ENCODE measurements at places on chromosomes 5 and 9.

DNA sequence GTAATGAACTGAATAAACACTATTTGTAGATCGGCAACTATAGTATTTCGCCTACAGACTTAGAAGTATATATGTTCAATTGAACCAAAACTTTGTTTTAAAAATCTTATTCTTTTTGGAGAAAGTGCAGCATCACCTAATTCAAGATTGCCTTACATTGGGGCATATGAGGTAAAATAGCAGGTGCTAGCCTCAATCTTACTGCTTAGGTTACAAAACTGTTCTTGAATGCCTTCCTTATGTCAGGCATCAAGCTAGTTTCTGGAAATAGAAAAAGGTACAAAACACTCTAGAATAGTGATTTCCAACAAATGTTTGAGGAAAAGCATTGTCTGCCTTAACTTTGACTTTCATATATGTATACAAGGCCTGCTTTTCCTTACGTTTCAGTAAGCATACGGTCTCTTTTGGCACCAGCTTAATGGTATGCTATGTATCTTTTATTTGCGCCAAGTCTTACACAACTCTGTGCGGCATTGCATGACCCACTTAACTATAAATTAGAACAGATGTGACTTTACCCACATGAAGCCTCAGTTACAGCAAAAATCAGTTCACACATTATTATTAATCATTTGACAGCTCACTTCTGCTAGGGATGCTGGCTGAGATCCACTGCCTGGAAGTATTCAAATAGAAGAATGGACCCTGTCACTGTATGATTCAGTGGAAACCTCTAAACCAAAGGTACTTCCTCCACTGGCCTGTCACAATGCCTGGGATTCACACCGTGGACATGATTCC, 174.1 kb downstream of the PRELID2 start:
- DNase-seq: no peak

GRCh38 chr5:77259476-77259875, 49.0 kb downstream of the PDE8B start:
- no peak for DNase-seq

DNA sequence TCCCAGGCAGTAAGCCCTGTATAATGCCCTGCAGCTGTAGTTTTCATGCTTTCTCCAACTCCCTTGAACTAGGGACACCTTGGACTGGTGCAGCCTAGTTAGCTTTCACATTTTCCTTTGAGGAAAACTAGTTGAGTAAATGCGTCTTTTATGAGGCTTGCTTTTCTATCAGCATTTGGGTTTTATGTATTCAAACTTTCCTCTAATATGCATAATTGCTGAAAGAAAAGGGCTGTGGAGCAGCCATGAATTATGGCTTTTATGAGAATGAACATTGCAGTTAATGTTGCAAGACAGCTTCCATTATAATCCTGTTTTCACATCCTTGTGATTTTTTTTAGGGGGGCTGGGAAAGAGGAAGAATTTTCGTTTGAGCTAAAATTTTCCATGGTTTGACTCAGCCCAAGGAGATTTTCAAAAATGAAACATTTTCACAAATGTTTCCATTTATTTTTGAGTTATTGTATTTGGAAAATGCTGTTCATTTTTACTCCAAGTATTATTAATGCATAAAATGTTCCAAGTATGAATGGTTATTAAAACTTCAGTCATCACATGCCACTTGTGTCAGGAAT, 57.9 kb upstream of the PPP3R2 start:
- no peak for DNase-seq

- DNase-seq: no peak
Observed at GRCh38 chr9:113152699-113153098, 1.9 kb downstream of the SLC31A2 start.

DNA sequence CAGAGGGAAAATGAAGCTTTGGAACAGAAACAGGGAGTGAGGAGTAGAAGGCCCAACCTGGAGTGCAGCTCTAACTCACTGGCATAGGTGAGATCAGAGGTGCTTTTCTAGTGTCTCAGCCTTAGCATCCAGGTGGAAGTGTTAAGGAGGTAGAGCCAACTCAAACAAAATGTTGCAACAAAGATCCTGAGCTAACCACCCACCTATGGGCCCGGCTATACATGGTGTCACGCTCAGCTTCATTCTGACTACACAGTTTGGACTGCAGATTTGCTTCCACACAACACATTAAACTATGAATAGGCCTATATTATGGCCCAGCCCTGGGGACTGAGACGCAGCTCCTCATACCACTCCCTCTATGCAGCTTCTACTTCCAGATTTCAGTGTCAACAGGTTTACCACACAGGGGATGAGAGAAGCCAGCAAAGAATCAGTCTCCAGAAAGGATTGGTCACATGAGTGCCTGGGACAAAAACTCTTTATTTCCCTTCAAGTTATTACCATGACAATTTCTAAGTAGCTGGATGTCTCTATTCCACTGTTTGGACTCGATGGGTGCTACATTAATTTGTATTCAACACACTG, 9.0 kb downstream of the C5orf63 start:
- peak; percentile 20 for DNase-seq

- no peak for DNase-seq
Observed at GRCh38 chr9:11968631-11969030, 724.6 kb upstream of the TYRP1 start.
